ENCODE measurements at places on chromosomes 2 and 18.
A peak's percentile ranks its signal among the peaks of the same experiment; 100 is the strongest.

DNA sequence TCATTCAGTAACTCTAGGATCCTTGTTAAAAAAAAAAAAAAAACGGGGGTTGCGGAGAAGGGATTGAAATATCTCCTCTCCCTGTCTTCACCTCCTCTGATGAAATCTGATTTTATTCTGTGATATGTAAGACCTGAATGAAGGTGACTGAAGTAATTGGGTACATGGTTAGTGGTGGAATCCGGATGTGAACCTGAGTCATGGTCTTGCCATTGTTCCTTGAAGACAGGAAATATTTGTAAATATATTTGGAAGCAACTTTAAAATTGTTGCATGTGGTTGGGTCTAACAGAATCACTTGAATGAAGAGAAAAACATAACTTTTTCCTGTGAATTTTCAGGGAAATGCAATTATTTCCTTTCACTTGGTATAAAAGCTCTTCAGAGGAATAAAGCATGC is 3.0 kb upstream of the IL1A start:
- no peak for DNase-seq

GRCh38 chr18:72372076-72372475 is 172.1 kb downstream of the CBLN2 start:
- DNase-seq = no peak

GRCh38 chr2:241036964-241037421 is 38.6 kb downstream of the SNED1 start:
- DNase-seq = no peak

GRCh38 chr2:182949572-182950189 is 83.2 kb upstream of the FRZB start:
- peak; percentile 33 for DNase-seq

DNA sequence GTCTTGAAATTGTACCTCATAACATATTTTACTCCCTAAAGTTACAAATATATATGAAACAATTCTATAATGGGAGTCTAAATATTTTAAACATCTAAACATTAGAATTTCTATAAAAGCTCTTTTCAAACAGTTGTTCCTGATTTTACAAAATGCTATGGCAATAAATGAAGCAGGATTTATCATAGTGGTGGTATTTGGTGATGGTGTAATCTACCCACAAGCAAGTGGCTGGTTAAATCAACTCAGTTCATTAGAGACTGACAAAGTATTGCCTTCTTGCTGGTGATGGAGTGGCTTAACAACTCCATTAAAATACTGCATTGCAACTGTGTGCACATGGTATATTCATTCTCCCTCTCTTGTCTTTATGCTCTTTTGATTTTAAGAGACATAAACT is 138.9 kb downstream of the PMAIP1 start:
- no peak for DNase-seq

- DNase-seq = no peak
Measured at GRCh38 chr18:54090856-54091255, 133.6 kb downstream of the MBD2 start.

GRCh38 chr18:62080172-62080900 is 106.5 kb downstream of the PIGN start:
- DNase-seq = no peak

DNA sequence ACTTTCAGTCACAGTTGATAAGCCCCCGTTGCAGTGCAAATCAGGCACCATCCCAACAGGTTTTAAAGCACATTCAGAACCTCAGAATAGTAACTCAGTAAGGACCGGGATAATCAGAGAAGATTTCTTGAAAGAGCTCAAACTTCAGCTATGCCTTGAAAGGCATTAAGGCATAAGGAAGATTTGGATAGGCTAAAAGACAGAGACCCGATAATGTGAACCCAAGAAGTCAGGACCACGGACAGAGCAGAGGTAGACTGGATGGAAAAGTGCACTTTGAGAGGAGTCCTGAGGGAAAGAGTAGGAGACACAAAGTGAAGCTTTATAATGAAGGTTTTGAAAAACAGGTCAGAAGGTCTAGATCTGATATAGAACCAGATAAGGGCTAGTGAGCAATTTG is 36.9 kb upstream of the KLF7 start:
- DNase-seq = no peak

DNA sequence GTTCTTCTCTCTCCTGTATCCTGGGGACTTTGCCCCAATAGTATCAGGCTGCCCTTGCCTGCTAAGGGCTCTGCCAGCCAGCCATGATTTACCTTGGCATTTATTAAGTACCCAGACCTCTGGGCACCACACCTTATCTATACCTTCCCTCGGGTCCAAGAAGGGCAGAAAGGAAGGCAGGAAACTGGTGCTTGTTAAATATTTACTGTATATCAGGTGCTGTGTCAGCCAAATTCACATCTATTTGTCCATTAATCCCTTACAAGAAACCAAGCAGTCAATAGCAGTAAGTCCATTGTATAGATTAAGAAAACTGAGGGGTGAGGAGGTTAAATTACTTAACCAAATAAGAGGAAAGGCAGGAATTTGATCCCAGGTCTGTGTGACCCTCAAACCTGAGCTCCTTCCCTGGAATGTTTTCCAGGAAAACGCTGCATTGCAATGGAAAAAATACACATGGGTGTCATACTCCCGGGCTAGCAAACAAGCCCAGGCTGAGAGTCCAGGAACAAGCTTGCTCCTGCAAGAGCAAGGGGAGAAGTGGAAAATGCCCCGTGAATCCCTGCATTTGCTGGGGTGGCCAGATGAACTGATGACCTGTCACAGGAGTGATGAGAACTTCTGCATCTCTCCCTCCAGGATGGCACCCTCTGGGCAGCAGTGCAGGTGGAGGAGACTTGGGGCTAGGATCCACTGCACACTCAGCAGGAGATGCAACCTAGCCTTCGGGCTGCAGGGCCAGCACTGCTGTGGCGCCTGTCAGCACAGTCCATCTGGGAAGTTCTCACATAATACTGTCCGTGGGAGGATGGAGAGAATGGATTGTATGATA is 30.4 kb downstream of the CIB4 start:
- no peak for DNase-seq

GRCh38 chr2:19736191-19736831 is 165.5 kb downstream of the TTC32 start:
- DNase-seq = no peak

- DNase-seq = no peak
Measured at GRCh38 chr18:62974928-62975675, 259.8 kb downstream of the PHLPP1 start.

GRCh38 chr2:240624950-240625621 is at the start of gene GPR35:
TSS of gene GPR35 (plus strand) at chr2:240625480. CDS start at chr2:240629953, 4,473 bp downstream.
- DNase-seq = peak; percentile 83

GRCh38 chr18:23321996-23322395 is 131.1 kb upstream of the RIOK3 start:
- no peak for DNase-seq

DNA sequence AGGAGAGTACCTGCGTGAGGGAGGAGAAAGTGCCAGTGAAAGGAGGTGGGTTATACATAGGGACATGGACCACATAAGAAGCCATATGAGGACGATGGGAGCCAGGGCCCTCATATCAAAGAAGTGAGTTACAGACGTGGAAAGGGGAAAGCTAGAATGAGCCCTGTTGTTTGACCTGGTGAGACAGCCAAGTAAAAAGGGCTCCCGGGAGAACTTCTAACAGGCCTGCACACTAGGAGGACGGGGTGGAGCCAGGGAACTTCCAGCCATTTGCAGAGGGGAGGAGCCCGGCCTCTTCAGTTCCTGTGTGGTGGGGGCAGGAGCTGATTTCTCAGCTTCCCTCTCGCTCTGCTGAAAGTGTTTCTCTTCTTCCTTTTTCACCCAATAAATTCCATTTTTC is 84.1 kb upstream of the SLC66A3 start:
- no peak for DNase-seq

GRCh38 chr18:59047321-59048047 is 92.2 kb upstream of the SEC11C start:
- no peak for DNase-seq

DNA sequence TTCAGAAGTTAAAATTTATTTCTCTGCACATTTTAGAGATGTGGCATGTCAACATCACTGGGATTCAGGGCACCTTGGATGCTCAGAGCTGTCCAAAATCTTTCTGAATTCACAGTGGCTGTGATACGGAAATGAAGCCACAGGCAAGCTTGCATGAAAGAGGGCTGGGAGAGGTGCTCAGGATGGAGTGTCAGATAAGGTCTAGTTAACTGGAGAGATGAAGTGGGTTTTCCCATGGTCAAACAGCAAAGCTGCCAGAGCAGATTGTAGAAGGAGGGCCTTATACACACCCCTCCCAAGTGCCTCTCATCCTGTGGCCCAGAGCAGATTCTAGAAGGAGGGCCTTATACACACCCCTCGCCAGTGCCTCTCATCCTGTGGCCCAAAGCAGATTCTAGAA is 286.8 kb upstream of the PXDN start:
- no peak for DNase-seq

GRCh38 chr2:96703021-96703751 is 36.7 kb downstream of the LMAN2L start:
- no peak for DNase-seq

DNA sequence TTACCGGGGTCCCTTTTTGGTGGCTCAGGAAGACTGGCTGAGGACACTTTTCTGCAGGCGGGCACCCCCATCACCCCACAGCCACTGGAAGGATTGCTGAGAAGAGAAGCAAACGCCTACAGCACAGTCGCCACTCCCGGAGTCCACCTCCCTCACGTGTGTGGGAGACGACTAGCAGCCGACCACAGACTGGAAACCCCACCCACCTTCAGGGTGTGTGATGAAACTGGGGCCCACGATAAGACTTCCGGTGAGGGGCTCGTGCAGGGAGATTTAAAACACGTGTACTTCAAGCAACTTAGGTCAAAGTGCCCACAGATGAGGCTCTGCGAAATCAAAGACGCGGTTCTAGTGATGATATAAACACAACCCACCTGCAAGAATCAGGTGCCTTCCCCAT is 26.3 kb downstream of the MBP start:
- DNase-seq = peak; percentile 68

DNA sequence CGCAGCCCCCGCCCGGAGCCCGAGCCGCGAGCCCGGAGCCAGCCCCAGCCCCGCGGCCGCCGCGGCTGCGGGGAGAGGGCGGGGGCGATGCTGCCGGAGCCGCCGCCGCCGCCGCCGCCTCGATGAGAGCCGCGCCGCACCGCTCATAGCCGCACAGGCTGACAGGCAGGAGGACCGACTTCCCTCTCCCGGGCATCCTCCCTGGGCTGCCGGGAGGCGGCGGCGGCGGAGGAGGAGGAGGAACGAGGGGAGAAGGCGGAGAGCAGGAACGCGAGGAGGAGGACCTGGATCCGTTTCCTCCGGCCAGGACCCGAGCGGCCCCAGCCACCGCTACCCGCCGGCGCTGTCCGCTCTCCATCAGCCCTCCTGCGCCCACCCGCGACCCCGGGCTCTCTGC is 370 bp downstream of the KLHL29 start:
- no peak for DNase-seq

DNA sequence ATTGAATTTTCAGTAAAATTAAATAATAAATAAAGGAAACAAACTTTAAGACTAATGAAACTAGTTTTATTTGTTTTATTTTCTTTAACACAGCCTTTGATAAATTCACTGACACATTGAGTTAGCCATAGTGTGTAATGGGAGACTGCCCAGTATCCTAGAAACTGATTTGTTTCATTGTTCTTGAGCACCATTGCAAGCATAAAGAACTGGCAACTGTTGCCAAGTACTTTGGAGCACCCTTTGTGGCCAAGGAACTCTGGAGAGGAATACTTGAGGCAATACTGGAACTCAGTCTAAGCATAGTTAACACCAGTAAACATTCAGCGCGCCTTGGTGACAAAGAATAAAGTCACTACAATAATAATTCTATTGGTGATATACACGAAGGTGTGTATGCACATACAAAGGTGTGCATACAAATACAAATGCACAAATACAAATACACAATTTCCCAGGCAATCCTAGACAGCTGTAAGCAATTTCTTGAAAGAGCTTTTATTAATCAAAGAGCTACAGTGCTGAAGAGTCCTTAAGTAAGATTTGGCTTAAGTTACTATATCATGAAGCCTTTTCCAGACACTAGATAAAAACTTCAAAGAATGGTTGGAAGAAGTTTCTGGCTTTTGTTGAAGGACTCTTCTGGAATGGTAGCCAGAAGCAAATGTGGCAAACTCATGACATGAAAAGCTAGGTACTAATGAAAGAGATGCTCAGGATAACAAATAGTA is 1371.2 kb downstream of the LRP1B start:
- no peak for DNase-seq

- no peak for DNase-seq
Measured at GRCh38 chr2:19775838-19776237, 125.9 kb downstream of the TTC32 start.

DNA sequence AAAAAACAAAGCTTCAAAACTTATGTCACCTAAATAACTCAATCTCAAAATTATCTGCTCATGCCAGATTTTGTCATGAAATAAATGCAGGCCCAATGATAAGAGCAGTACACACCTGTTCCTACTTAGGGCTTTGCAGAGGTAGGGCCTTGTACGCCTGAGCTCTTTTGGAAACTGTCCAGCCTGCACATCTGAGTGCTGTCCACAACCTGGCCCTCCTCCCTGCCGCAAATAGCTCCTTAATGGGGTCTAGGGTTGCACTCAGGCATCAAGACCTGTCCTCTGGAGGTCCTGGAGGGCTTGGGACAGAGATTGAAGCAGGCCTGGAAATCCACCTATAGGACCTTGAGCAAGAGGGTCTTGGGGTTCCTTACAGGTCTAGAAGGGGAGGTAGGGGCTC is 115.4 kb upstream of the CCDC195 start:
- no peak for DNase-seq

DNA sequence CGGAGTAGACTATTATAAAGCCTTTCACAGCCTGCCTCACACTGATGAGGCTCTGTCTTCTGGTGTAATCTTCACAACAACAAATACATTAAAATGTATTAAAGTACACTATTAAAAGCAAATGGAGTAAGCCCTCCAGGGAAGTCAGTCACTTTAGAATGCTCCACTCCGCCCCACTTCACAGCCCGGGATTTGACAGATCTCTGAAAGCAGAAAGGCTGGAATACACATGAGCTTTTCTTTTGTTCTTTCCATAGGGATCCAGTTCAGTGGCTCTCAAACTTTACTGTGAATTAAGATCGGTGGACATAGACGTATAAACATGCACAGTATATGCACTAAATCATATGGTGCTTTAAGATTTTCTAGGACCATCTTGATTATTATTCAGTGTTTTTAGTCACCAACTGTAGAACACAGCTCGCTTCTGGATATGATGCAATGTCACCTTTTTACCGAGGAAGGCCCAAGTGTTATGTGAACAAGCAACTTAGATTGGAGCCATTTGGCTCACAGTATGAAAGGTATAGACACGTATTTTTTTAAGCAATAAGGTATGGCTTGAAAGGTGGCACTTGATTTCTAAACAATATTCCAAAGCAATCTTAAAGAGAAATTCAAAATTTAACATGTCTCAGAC is 151.1 kb downstream of the PRKCE start:
- no peak for DNase-seq

DNA sequence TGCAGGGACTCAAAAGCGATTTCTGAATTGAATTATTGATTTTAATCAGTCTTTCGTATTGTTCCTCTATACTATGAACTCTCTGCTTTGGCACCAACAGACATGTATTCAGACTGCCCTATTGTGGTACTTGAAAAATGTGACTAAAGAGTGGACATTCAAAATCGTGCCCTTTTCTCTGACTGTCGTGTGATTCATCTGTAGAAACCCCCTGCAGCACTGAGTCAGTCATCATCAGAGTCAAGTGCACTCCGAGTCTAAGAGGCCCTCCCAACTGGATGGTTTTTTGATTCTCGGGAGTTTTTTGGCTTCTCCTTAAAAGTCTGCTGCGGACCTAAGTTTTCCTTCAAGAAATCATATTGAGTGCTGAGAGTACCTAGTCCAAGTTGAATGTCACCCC is 96.4 kb upstream of the FOSL2 start:
- DNase-seq = no peak

GRCh38 chr2:52429171-52429570 is 1338.4 kb upstream of the CHAC2 start:
- DNase-seq = no peak
